Stimulated activated CD4-positive, alpha-beta T cell treated with anti-CD3 and anti-CD28 coated beads, Interleukin-15, amount 100 ng/mL, for 1 hour (primary cell): ENCODE measurements at places on chromosomes 11 and 22.

GRCh38 chr11:113683481-113684046 is 22.5 kb downstream of the TMPRSS5 start:
- no peak for DNase-seq

DNA sequence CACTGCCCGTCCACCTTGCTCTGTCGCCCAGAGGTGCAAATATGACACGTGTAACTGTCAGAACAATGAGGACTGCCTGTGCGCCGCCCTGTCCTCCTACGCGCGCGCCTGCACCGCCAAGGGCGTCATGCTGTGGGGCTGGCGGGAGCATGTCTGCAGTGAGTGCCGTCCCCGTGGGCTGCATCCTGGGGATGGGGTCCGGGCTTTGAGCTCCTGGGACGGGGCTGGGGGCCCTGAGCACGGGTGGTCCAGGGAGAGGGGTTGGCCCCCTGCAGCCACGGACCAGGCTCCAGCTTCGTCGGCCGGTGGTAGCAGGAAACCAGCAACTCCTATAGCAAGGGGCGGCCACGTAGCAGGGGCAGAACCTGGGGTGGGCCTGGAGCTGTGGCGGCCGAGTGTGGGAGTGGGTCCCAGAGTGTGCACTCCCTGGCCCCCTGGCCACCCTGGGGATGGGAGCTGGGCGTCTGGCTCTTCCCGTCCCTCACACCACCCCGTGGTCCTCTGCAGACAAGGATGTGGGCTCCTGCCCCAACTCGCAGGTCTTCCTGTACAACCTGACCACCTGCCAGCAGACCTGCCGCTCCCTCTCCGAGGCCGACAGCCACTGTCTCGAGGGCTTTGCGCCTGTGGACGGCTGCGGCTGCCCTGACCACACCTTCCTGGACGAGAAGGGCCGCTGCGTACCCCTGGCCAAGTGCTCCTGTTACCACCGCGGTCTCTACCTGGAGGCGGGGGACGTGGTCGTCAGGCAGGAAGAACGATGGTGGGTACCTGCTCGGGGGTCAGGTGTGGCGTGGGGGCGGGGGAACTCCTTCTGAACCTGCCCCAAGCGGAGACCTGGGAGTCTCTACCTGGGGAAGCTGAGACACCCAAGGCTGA is 10.1 kb downstream of the MUC2 start:
- no peak for DNase-seq

DNA sequence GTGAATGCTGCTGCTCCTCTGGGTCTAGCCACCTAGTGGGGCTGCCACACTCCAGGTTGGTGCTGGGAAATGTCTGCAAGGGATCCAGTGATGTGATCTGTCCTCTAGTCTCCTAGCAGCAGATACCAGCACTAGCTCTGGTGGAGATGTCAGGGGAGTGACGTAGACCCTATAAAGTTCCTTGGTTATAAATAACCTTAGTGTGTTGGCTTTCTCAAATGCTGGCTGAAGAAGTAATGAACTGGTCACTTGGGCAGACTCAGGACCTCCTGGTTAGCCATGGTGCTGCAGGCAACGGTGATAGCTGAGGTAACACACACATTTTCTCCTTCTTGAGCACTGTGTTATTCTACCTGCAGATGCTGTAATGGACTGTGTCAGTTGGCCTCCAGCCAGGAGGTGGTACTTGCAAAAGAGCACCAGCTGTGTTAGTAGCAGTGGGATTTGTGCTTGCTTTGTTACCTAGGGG is 35.5 kb downstream of the BBOX1 start:
- no peak for DNase-seq

DNA sequence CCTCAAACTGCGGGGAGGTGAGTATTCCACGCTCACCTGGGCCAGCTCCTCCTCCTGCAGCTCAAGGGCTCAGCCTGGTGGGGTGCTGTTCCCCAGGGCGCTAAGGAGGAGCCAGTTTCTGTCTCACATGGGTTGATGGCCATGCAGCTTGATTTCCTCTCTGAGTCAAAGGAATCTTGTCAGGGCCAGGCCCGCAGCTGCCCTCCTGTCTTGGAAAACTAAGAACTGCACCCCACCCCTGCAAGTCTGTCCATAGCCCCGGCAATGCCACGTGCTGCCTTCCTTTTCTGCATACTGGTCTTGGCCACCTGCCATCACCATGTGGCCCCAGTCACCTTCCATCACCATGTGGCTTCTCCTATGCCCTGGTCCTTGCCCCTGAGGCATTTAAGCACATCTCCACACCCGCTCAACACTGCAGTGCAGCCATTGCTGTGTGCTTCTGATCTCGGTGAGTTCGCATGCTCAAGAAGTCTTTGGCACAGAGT is 35.2 kb upstream of the CLDN5 start:
- no peak for DNase-seq

- DNase-seq = no peak
Observed at GRCh38 chr22:17158176-17158567, 905 bp downstream of the HDHD5 start.

DNA sequence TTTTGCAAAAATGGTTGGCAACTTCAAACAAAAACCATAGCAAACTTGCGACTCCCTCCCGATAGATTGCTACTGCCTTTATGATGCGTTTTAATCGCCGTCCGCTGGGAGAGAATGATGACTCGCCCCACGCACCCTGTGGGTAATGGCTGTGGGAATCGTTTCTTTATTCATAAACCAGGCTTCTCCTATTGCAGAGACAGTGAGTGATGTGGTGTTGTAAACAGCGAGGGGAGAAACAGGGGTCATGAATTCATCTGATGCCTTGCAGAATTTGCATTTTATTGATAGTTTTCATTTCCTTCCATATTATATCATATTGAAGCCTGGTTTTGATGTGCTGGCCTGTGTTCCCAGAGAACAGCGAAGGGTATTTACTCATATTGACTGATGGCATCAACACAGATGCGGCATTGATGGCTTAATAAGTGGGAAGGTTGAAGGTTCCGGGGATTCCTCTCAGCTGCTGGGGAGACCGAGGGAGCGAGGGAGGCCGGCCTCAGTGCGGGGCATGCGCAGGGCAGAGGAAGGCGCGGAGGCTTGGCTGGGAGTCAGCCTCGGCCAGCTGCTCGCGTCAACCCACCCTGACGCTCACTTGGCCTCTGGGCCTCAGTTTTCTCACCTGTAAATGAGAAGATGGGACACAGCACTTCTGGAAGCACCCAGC is 41.3 kb downstream of the ARHGAP8 start:
- DNase-seq = no peak

- no peak for DNase-seq
Observed at GRCh38 chr22:44661659-44662569, 40.1 kb upstream of the PRR5 start.

GRCh38 chr22:47565607-47566006 is 803.2 kb downstream of the TBC1D22A start:
- DNase-seq = no peak

DNA sequence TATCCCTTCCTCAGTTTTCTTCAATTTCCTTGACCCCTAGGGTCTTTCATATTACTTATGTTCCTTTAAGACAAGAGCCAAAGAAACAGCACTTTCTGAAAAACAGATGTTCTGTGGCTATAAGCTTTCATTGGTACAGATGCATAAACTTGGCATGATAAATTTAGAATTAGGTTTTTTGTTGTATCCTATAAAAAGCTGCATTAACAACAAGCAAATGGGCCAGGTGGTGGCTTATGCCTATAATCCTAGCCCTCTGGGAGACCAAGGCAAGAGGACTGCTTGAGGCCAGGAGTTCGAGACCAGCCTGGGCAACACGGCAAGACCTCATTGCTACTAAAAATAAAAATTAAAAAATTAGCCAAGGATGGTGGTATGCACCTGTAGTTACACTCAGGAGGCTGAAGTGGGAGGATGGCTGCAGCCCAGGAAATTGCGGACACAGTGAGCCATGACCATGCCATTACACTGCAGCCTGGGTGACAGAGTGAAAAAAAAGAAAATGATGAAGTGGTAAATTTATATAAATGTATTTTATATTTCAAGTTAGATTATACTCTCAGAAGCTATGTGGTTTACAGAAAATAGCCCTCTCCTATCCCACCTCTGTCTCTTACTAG is 18.3 kb downstream of the KMT5B start:
- DNase-seq = no peak

GRCh38 chr11:120808616-120809050 is 215.3 kb upstream of the TBCEL start:
- no peak for DNase-seq

GRCh38 chr11:30758946-30759504 is 172.9 kb upstream of the MPPED2 start:
- DNase-seq = no peak

GRCh38 chr11:4123218-4123617 is 28.6 kb downstream of the RRM1 start:
- no peak for DNase-seq

DNA sequence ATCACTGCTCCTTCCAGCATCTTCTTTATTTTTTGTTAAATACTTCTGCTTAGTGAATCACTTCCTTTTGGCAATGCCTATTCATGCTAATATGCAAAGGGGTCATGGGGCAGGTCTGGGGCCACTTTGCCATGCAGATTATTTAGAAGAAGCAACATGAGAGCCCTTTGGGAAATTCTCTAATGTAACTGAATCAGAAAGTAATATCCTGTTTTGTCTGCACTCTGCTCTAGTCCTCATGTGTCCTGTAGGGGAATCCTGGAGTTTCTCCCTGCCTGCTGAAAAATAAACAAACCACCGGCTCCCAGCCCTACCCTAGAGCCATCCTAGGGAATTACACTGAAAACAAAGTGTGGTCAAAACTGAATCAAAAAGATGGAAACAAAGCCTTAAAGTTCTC is 176.5 kb upstream of the POU2AF2 start:
- DNase-seq = no peak

DNA sequence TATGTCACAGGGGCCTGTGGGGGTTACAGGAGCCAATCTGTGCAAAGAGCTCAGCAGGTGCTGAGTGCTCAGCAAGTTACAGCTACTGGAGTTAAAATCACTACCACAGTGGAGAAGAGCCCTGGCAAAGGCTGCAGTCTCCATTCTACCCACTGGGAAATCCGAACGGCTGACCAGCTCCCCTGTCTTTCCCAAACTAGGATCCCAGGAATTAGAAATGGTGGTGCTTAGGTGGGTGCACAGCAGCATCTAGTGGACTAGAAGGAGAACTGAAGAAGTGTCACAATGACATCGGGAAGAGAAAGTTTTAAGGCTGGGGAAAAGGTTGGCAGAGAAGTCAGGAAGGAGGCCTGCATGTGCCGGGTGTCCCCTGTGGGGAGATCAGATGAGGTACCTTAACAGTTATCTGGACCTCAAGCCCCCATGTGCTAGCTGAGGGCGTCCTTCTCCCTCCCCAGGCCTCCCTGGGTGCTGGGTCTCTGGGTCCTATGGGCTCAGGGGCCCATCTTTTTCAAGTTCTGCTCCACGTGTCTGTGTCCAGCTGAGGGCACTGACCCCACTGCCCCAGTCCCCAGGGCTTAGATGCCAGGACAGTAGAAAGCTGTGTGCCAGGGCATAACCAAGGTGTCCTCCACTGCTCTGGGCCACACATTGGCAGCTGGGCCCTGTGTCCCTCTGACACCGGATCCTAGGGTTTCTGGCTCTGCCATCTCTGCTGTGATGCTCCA is 1.9 kb downstream of the PIWIL3 start:
- DNase-seq = no peak

- DNase-seq = no peak
Observed at GRCh38 chr11:108685419-108686130, 20.7 kb downstream of the DDX10 start.

DNA sequence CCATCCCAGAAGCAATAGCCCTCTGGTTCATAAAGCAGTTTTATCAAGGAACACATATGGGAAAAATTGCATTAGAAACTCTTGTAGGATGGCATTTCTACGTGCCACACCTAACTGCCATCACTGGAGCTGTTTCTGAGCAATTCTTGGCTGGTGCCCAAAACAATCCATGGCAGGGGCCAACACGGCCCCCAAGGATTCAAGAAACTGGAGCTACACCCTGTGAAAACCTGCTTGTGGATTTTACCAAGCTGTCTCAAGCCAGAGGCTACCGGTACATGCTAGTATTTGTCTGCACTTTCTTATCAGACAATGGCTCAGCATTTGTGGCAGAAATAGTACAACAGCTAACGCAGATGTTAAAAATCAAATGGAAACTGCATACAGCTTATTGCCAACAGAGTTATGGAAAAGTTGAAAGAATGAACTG is 42.4 kb upstream of the GLYAT start:
- DNase-seq = no peak

DNA sequence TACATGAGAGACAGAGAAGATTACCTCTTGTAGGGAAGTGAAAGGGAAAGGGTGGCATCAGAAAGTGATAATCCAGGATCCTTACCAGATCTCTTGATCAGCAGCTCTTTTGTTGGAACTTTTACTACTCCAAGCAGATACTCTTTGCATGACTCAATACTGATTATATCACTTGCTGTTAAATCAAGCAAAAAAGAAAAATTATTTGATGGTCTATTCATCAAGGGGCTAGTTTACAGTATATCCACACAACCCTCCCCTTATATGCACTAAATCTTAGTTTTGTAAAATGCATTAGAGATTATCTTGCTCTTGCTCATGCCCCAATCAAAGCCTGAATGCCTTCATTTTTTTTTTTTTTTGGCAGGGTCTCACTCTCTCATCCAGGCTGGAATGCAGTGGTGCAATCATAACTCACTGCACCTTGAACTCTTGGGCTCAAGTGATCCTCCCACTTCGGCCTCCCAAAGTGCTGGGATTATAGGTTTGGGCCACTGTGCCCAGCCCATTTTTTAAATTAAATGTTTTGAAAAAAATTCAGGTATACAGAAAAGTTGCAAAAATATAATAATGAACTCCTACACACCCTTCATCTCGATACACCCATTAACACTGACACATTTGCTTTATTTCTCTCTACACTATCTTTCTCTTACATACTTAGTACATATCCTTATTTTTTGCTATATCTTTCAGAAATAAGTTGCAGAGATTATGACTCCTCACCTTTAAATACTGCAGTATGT is 76.1 kb upstream of the UCP3 start:
- DNase-seq = no peak

- DNase-seq = no peak
Observed at GRCh38 chr22:37563153-37564081, 3.1 kb downstream of the CDC42EP1 start.

DNA sequence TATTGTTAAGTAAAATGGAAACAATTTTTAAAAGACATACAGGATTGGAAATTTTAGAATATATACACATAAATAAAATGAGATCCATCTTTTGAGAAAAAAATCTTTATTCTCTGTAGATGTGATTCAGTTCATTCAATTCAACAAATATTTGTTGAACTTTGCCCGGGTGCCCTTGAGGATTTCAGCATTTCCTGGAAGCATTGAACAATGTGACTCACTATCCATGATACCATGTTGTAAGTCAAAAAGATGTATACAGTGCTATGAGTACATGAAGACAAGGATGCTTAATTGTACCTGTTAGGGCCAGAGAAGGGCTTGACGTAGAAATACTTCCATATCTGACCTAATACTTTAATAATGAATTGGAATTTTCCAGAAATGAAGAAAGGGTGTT is 353.7 kb downstream of the METTL15 start:
- DNase-seq = no peak
